SHP77 treated with DMSO at 0.1 percent for 48 hours (cell line): ENCODE measurements at places on chromosomes 3 and 15.

- no peak for DNase-seq
Observed at GRCh38 chr3:61774279-61774890, 213.0 kb downstream of the PTPRG start.

GRCh38 chr3:32495085-32495484 lies 7.6 kb downstream of the CMTM6 start:
- DNase-seq, result no peak

GRCh38 chr3:46703013-46703520 lies 1.9 kb downstream of the TMIE start:
- DNase-seq, result no peak

- no peak for DNase-seq
Observed at GRCh38 chr3:170811515-170811914, 58.5 kb downstream of the RPL22L1 start.

GRCh38 chr3:28948685-28949084 lies 332.2 kb upstream of the RBMS3 start:
- no peak for DNase-seq

DNA sequence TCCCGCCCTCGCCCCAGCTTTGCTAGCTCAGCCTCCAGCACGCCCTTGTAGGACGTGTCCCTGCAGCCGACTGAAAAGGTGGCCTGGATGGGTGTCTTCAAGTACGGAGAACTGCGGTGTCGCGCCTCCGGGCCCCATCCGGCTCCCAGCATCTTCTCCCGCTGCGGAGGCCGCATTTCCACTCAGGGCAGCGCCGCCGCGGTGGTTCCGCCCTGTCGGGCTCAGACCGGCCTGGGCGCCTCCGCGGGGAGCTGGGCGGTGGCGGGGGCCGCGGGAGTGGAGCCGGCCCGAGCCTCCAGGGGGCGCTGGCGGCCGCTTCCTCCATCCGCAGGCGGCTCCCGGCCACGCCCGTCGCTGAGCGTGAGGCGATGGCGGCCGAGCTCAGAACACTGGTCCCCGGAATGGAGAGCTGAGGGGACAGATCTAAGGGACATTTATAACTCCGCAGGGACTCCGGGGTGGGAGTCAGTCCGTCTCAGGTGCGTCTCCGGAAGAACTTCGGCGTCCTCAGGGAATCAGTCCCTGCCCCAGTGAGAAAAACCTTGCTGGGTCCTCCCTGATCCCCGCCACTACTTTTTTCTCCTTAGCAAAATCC lies 13.6 kb upstream of the SMCO1 start:
- no peak for DNase-seq

- DNase-seq, result no peak
Observed at GRCh38 chr3:45455040-45455439, 66.7 kb downstream of the LARS2 start.

- DNase-seq, result no peak
Observed at GRCh38 chr3:187802928-187803259, 57.6 kb upstream of the BCL6 start.

GRCh38 chr3:141231952-141232823 lies 563 bp downstream of the PXYLP1 start:
- DNase-seq, result no peak
